Cardiac fibroblast (primary cell): ENCODE measurements at places on chromosomes 16 and 17.

GRCh38 chr17:36942631-36943125 lies 5.4 kb downstream of the LHX1 start:
- no peak for DNase-seq

DNA sequence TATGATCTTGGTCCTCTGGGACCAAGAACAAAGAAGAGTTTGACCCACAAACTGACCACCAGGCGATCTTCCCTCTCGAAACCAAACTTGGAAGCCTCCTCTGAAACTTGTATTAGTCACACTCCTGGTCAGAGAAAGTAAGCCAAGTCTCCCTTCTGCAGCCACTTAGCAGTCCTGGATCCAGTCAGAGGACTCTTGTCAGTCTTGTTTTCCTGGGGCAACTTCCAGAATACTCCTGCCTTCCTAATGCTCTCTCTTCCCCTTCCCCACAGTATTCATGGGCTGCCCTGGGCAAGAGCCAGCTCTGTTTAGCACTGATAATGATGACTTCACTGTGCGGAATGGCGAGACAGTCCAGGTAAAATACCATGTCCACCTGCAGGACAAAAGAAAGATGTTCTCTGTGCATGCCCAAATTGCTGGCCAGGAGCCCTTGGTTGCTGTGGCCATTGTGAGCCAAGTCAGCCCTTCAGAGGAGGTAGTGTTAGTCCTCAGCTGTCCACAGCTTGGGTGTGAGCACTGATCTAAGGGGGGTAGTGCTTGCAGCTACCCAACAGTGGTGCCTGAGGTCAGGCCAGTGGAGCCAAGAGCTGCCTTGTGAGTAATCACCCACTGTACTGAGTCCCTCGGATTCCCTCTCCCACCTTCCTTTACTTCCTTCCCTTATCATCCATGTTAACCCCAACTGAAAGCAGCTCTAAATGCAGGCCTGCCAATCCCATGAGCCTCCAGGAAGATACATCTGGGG lies 31.2 kb downstream of the CDH3 start:
- no peak for DNase-seq

- no peak for DNase-seq
These were observed 503.4 kb upstream of the CDH8 start for GRCh38 chr16:62539657-62540056.

DNA sequence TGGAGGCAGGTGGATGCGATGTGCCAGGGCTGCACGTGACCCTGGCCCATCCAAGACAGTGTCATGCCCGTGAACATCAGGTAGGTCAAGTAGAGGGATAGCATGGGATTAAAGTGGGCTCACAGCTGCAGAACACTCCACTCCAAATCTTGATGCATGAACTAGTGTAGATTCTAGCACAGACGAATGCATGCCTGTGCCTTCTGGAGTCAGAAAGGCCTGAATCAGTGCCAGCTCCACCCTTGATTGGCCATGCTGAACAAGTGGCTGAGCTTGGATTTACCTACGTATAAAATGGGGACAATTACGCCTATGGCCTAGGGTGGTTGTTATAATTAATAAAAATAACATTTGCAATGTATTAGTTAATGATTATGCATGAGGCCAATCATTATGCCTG lies 10.6 kb downstream of the IRX3 start:
- no peak for DNase-seq

DNA sequence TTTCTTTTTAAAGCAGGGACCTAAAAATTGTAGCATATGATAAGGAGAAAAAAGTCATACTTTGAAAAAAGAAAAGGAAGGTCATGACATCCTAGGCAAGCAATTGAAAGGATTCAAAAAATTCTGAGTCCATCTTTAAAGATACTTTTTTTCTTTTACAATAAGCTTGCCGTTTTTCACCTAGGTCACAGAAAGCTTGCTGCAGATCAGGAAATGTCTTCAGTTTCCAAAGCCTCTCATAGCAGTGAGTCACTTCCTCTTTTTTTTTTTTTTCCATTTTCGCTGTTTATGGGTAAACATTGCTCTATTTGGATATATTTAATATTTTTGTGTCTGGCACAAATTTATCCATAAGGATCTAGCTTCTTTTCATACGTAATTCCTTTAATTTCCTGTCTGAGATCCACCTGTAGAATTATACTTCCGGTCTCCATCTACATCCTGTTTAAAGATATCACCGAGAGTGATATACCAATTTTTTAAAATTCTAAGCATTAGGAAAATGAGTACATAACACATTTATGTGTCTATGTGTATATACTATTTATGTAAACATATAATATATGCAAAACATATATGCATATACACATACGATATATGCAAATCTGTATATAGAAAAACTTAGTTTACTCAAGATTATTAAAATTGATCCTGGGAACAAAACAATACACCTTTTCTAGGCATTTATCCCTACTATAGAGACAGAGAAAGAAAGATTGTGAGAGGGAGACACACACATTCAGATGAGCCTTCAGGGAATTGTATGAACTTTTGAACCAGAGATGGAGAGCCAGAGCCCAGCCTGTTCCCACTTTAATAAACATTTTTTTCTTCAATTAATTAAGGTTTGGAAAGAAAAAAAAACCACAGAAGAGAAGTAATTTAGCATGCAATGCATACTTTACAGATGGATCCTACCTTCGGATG lies 134.4 kb downstream of the SKAP1 start:
- DNase-seq = peak; percentile 53

DNA sequence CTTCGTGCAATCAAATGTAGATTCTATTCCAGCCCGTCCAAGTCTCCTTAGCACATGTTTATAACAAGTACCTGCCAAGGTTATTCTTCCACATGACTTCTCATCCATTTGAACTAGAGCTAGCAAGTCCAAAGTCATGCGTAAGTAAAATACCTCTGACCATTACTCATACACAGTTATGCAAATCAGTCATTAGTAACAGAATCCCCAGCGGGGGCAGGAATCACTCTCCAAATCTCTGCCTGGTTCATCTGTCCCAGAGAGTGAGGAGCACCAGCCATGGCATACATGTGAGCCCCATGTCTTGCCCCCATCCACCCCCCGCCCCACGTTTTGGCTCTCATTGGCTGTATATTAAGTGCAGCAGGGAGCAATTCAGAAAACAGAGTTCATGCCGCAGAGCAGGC lies 27.7 kb downstream of the SRL start:
- peak; percentile 87 for DNase-seq

DNA sequence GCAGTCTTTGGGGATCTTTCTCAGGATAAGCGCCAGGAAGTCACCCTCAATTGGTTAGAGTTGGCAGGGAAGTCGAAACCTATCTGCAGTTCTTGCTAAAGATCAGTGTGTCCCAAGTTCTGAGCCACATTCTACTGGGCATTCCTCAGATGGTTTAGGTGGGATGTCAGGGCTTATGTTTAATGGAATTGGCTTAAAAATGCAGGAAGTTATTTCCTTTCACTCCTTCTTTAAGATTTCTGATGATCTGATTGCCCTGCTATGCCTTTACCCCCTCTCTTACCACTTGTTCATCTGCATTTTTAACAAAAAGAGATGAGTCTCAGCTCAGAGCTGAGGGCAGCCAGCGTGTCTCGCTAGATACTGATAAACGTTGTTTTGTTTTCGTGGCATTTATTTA lies 30.8 kb downstream of the FOXL1 start:
- peak; percentile 79 for DNase-seq

DNA sequence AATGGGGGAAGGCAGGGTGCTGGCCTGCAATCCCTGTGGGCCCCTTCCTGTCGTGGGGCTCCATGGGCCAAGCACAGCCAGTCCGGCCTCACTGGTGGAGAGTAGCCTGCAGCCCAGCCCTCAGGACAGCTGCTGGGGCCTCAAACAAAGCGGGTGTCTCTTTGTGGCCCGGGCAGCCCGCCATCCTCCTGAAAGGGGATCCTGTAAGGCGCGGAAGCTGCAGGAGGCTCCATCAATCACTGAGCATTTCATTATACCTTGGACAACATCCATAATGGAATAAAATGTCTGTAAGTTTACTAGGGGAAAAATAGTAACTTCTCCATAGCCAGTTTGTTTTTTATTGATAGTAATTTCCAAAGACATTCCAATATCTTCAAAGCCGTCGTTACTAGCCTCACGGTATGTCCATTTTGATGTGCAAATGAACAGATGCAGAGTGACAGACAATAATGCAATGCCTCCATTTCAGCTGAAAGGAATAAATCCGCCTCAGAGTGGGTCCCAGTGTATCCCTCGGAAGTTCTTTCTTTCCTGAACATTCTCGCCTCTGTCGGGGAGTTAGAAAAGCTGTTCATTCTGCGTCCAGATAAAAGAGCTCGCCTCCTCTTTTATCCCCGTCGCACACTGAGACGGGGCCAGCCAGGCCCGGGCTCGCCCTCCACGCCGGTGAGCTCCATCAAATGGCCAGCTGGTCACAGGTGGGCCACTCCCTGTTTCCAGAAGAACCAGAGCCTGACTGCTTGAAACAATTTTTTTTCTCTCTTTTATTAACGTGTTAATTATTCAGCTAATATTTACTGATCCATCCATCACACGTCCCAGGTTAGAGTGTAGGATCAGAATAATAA lies 14.4 kb downstream of the WSCD1 start:
- no peak for DNase-seq

GRCh38 chr17:69908626-69909368 lies 166.2 kb upstream of the KCNJ16 start:
- no peak for DNase-seq
